ENCODE measurements at places on chromosomes 11 and 22. TPM values are rescaled to one million over a fixed set of nuclear protein-coding genes. Genes with fewer than 3 reads are reported as not detected.

DNA sequence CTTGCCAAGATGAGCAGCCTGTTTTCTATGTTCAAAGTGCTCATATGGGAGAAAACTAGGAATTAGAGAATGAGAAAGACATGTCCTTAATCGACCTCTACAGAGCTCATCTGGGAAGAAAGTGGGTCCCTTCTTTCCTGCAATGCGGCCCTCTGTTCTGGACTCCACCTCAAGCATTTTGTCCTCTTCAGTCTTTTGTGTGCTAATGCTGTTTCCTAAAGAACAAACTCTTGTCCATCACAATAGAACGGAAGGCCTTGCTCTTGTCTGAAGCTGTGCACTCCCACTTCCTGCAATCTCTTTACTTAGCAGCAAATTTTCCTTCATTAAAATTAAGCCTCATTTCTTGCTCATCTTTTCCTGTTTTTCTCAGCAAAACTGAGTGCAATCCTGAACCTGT, 206.6 kb downstream of the OPCML start:
- no peak for DNase-seq

DNA sequence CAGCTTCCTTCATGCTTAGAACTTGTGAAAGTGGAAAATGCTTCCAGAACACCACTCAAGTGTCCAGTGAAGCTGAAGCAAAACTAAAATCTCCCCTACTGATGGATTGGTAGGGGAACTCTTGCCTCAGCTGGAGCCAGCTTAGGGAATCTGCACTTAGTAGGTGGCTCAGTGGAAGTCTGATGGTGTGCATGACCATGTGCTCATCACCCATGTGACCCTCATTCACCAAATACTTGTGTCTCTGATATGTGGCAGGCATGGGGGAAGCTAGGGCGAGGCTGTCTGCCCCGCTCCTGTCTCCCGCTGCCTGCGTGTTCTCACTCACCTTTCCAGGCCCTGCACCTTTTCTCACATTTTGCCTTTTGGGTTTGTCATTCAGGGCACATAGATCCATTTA, 7.2 kb downstream of the TEAD1 start:
- DNase-seq: no peak

DNA sequence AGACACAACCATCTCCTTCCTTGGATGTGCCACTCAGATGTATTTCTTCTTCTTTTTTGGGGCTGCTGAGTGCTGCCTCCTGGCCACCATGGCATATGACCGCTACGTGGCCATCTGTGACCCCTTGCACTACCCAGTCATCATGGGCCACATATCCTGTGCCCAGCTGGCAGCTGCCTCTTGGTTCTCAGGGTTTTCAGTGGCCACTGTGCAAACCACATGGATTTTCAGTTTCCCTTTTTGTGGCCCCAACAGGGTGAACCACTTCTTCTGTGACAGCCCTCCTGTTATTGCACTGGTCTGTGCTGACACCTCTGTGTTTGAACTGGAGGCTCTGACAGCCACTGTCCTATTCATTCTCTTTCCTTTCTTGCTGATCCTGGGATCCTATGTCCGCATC, 489 bp downstream of the OR10A4 start:
- no peak for DNase-seq

Gene STX3
- polyA plus RNA-seq: 40.3 TPM

- DNase-seq: peak; percentile 93
These were observed 3.5 kb upstream of the EEF1G start for GRCh38 chr11:62577046-62577714.

Gene C11orf91
- 0.21 TPM for polyA plus RNA-seq

GRCh38 chr11:45247433-45247832, 38.7 kb downstream of the SYT13 start:
- no peak for DNase-seq

- DNase-seq: no peak
These were observed 9.3 kb downstream of the LAYN start for GRCh38 chr11:111549869-111550203.
